ENCODE measurements at places on chromosomes 1 and 21.

GRCh38 chr1:15304708-15305467, 57.9 kb downstream of the FHAD1 start:
- DNase-seq, result peak; percentile 64

DNA sequence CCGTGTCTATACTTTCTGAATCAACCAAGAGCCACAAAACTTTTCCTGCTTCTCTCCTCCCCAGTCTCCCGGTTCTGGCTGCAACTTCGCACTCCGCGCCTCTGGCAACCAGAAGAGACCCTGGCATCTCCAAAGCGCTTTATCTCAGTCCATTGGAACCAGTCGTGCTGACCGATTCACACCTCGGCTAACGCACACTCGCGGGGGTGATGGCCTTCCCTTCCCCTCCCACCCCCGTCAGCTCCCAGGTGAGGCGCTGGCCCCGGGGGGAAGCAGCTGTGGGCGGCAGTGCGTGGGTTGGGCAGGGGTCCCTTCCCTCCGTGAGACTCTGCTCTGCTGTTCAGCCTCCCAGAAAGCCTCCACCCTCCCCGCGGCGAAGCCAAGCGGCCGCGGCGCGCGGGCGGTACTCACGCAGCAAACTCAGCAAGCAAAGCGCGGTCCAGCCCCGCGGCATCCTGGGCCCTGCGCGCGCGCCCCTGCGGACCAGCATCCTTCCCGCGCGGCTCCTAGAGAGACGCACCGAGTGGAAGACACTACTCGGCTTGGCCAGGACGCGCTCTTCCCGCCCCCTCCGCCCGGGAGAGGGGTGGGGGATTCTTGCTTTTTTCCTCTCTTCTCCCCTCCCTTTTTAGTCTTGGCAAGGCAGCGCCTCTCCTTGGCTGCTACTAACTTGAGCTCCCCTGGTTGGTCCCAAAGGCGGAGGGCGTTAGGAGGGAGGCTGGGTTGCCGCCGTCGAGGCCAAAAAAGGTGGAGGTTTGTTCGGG, at the start of gene CD34:
TSS of gene CD34 (minus strand) at position 535 of the 764 bp plus-strand sequence. CDS start at position 490, 45 bp downstream.
- DNase-seq, result no peak

DNA sequence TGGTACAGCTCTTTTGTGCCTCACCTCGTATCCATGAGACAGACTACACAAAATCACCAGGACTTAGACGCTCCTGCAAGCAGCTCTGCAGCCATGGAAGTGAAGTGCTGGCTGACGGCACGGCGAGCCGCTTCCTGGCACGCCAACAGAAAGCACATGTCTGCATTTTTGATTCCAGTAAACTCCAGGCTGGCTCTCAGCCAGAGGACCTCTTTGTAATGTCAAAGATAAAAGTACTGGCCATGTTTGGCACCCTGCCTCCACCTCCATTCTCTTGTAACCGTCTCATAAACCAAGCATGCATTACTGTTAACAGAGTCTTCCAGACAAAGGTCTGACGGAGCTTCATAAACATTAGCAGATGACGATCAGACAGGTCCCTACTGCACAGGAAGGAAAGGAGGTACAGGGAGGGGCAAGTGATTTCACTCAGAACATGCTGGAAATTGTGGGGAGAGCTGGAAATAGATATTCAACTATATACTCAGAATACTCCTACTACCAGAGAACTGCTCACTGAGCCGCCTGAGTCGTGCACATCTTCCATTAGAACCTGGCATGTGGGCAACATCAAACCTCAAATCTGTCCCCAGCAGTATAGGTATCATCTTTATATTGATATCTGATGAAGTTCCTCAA, 632.0 kb downstream of the SMYD3 start:
- DNase-seq, result no peak

- DNase-seq, result no peak
These were observed 29.7 kb downstream of the ADARB1 start for GRCh38 chr21:45103971-45104520.

GRCh38 chr1:41442697-41443251, 41.7 kb downstream of the EDN2 start:
- no peak for DNase-seq

All from inflammatory macrophage (primary cell).